Transverse colon (tissue), 4 donors: ENCODE measurements at places on chromosomes 6 and 20. TPM values are rescaled to one million over a fixed set of nuclear protein-coding genes. Genes with fewer than 3 reads are reported as not detected.
A peak's percentile ranks its signal among the peaks of the same experiment; 100 is the strongest.

DNA sequence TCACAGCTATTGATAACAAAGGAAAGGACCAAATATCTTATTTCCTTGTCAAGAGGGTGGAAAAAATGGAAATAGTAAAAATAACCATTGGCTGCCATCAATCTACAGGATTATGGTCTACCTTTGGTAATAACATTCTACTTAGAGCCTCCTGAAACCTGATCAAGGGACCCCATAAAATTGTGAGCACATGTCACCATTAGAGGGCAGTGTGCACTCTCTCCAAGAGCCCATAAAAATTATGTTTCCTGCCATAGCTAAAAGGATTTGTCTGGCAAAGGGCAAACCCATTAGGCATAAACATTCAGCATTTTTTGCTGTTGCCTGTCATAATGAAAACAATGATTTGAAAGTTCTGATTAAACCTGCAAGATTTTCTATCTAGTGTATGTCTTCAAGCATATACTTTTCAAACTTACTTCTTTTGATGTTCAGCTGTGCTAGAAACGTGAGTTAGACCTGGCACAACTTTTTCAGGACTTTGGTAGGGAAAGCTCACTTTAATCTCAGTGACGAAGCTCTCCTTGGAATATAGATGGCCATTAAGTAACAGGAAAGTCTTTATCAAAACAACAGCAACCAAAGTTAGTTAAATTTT lies 120.7 kb upstream of the ZFP64 start:
- peak; percentile 22 for DNase-seq

DNA sequence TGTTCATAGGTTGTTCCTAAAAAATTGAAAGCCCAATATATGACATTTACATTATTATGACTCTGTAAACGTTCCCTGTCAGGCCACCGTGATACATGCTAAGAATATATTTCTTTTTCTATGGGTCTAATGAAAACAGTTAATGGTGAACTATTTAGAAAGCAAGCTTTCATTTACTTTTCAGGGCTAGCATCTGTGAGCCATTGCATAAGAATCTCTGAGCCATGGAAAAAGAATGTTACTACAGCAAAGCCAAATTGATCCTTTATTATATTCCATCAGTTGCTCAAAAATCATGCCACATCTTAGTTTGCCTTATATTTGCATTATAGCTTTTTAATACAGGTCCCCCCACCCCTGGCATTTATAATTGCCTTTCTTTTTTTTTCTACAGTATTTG lies 275.5 kb downstream of the ZFAND3 start:
- no peak for DNase-seq

GRCh38 chr20:10402938-10403608 lies 30.9 kb downstream of the MKKS start:
- no peak for DNase-seq

- DNase-seq = no peak
Measured at GRCh38 chr6:136213853-136214252, 36.3 kb downstream of the MTFR2 start.

DNA sequence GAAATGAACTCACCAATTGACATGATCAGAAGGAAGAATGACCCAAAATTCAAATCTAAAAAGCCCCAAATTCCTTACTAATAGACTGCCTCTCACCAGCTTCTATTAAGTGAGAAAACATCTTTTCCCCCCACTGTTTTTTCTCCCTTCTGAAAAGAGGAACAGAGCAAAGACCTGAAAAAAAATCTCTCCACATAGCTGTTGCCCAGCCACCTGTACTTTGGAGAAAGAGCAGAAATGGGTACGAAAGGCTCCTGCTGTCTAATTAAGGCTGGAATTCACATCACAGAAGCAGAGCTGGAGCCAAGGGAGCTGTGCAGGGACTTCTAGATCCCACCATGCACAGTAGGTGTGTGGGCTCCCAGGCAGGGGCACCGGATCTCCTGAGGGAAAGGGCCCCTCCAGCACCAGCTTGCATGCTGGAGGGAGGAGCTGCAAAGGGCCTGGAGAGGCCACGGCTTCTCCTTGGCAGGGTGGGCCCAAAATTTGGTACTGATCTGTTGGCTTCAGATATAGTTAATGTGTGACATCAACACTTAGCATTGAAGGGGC lies 73.2 kb upstream of the DUSP22 start:
- no peak for DNase-seq

DNA sequence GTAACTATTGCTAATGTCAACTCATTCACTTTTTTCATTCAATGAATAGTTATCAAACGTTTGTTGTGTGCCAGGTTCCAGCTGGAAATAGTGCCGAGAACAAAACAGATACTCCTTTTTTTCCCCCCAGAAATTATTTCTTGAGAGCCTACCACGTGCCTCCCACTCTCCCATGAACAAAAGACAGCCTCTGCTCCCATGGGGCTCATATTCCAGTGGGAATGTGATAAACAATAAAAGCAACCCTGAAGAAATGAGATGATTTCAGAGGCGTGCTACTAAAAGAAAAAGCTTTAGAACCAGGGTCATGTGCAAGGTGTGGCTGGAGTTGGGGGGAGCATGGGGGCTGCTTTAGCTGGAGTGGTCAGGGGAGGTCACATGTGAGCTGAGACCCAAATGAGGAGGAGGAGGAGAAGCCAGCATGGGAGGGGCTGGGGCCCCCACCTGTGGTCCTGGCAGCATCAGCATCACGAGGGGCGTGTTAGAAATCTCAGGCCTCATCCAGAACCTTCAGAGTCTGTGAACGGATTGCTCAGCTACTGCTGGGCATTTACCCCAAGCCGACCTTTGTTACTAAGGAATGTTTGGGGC lies 157.4 kb downstream of the EYA2 start:
- no peak for DNase-seq

DNA sequence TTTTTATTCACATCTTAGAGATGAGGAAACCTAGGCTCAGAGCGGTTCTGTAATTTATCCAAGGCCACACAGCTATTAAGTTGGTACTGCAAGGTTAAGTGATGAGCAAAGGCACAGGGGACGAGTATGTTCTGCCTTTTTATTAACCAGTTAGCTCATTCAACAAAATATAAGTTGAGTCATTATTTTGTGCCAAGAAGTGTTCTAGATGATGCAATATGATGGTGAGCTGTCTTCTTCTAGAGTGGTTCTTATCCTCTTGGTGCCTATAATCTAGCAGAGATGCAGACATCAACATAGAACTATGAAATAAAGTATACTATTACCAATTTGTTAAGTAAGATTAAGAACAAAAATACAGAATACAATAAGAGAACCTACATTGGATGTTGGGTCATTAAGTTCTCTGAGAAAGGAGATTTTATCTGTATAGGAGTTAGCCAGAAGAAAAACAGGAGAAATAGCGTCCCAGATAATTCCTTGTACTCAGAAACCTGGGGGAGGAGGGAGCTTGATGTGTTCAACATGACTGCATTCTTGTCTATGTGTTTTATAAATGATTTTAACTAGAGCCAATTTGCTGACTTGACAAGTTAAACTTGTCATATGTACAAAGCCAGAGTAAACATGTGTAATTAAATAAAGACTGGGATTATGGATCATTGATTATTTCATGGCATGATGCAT lies 122.3 kb downstream of the TBXT start:
- no peak for DNase-seq

- peak; percentile 47 for DNase-seq
Measured at GRCh38 chr20:2692036-2692885, at the start of gene EBF4. EBF4 (plus strand) TSS chr20:2692780; CDS start chr20:2693646, 866 bp downstream.

GRCh38 chr6:11432713-11433450 lies 104.7 kb upstream of the TMEM170B start:
- DNase-seq = no peak

OXT gene
- total RNA-seq = not detected

MRPL14 gene
- 49.6 TPM for total RNA-seq

CCN2 gene
- 37.0 TPM for total RNA-seq

ID4 gene
- 7.1 TPM for total RNA-seq
